ENCODE measurements at places on chromosomes 3 and 15. TPM values are rescaled to one million over a fixed set of nuclear protein-coding genes. Genes with fewer than 3 reads are reported as not detected.

Gene IL17RB
- 3.2 TPM for polyA plus RNA-seq

Gene CCR8
- polyA plus RNA-seq, result not detected

Gene MKRN3
- 2.4 TPM for polyA plus RNA-seq

Gene SMARCC1
- 62.5 TPM for polyA plus RNA-seq

Gene THUMPD3
- 27.0 TPM for polyA plus RNA-seq

Gene SERPINI2
- 0.36 TPM for polyA plus RNA-seq
